Activated naive CD4-positive, alpha-beta T cell (primary cell): ENCODE measurements at places on chromosomes 2 and 18.

- no peak for DNase-seq
These were observed 149.0 kb downstream of the DSEL start for GRCh38 chr18:67367540-67367939.

DNA sequence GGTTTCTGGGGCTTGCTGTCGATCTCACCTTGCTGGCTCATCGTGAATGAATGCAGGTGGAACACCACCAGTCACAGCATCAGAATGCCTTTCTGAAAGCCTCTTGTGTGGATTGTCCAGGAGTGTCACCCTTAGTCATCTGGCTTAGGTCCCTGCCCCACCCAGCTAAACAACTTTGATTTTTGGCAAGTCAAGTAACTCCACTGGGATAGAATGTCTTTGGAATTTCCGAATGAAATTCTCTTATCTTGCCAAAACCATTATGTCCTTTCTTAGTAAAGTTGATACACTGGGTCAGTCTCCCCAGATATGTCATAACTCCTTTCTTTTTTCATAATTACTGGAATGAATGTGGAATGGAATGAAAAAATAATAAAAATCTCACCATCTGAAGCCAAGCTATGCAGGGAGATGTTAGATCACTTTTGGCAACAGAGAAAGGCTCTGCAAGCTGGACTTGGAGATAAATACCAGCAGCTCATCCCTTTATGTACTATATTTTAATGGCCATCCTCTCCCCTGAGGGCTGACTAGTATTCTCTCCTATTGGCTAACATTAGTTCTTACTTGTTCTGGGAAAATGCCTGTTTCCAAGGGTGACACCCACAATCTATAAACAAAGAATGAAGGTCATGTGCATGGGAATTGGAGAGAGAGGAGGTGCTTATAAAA is 35.4 kb downstream of the INSIG2 start:
- DNase-seq = no peak

GRCh38 chr2:43343573-43344304 is 117.3 kb upstream of the ZFP36L2 start:
- DNase-seq = no peak

DNA sequence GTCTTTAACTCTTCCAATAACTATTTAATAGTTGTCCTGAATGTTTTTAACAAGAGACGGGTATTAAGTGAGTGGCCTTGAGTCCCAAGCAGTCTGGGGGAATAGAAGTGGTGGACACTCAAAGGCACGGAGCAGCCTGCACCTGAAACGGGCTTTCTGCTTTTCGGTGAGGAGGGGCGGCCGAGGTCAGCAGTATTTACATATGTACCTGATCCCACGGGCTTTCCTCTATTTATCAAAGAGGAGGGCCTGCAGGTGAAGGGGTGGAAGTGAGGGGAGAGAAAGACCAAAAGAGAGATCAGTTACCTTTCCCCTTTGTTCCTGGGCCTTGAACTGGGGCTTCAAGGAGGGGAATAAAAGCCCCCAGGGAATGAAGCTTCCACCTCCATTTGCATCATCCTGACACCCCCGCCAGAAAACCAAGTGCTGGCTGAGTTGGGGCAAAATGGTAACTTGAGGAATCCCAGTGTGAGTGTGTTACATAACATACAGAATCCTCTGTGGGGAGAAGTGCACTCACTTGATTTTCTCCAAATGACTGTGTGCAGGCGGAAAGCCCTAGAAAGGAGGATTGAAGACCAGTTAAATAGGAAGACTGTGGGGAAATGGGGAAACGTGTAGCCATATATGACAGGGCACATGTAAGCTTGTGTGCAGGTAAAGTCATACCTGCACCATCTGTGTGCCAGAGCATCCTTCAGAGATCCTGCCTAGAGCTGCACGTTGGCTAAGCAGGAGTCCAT is 12.4 kb downstream of the POU3F3 start:
- DNase-seq = no peak

GRCh38 chr2:118371515-118371914 is 283.2 kb downstream of the INSIG2 start:
- no peak for DNase-seq

- peak; percentile 42 for DNase-seq
These were observed 133.4 kb downstream of the HDAC4 start for GRCh38 chr2:239267288-239267951.

DNA sequence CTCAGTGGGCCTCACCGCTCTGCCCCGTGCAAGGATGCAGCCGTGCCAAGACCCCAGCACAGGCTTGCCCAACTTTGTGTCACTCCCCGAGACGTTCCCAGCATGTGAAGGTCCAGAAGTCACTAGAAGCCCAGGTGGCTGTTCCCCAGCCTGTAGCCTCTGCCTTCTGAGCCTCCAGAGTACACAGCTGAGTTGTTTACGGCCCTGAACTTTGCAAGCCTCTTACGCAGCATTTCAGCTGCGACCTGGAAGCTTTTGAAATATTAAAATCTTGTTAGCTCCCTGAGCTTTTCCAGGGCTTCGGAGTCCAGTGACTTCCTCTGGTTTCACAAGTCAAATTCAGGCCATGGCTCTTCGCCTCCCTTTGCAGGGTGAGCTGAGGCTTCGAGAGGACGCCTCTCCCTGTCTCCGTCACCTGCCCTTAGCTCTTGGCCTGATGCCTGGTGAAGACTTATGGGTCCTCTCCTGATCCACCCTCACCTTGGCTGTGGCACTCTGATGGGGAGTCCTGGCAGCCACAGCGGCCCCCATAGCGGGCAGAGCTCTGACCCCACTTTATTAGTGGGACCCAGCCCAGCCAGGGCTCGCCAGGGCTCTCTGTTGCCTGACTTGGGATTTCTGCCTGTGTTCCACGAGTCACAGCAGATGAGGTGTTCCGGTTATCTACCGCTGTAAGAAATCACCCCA is 76.5 kb upstream of the HPCAL1 start:
- DNase-seq = no peak

- no peak for DNase-seq
These were observed 189.6 kb downstream of the LRP1B start for GRCh38 chr2:141941210-141941714.

DNA sequence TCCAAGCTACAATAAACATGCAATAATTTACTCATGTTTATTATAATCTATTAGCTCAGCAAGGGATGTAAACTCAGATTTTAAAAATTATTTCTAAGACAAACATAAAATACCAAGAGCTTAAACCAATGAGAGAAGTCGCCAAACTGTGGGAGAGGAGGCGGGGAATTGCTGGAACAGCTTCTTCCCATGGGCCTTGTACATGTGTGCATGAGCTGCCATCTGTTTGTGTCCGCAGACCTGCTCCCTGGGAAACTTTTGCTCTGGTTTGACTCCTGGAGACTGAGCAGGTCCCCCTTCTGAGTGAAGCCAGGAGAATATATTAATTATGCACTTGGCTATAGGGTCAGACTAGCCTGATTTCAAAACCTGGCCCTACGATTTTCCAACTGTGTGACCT is 655.9 kb upstream of the SOX11 start:
- DNase-seq = no peak
